ENCODE measurements at places on chromosomes 7 and 10.

GRCh38 chr7:114922652-114923402, 933 bp downstream of the MDFIC start:
- no peak for DNase-seq

DNA sequence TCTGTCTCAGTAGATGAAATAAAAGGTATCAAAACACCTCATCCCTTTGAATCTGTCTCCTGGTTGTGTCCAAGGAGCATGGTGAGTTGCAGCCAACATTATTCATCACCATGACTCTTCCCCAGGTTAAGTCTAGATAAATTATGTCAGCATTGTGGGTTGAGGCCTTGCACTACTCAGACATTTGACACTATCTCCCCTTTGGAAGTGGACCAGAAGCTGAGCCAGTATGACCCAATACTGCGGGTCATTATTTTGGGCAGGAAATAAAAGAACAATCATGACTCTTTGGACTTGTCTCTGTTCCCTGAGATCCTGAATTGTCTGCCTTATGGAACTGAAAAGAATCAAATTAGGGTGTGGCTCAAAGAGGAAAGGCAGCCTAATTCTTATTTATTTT, 168.2 kb upstream of the FAM171A1 start:
- DNase-seq, result no peak

DNA sequence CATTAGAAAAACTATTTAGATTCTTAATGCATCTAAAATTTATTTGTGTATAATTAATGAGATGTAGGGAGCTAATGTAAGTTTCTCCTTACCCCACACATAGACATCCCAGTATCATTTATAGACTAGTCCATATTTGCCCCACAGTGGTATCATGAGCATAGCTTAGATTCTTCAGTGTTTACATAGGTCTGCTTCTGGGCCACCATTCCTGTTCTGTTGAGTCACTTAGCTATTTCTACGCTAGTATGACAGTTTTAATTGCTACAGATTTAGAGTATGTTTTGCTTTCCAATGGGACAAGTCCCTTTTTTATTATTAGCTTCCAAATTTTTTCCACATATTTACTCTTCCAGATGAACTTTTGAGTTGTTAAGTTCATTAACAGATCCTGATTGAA, 69.4 kb downstream of the MCMBP start:
- no peak for DNase-seq

GRCh38 chr7:79051915-79052314, 401.6 kb downstream of the MAGI2 start:
- DNase-seq, result peak; percentile 27

DNA sequence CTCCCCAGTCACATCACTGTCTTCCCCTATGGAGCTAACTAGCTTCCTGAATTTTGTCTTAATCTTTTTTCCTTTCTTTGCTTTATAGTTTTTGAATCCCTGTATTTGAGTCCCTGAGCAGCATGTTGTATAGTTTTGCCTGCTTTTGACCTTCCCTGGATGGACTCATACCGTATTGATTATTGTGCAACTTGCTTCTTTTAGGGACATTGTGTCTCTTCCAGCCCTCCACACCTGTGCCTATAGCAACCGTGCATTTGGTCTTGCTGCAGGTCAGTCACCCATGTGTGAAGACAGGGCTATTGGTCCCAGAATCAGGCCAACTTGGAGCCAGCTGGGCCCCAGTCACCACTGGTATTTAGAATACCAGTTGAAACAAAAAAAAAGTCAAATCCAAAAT, 158.9 kb upstream of the ADCY1 start:
- DNase-seq, result no peak

GRCh38 chr7:8440670-8441069, 7.3 kb downstream of the NXPH1 start:
- no peak for DNase-seq

DNA sequence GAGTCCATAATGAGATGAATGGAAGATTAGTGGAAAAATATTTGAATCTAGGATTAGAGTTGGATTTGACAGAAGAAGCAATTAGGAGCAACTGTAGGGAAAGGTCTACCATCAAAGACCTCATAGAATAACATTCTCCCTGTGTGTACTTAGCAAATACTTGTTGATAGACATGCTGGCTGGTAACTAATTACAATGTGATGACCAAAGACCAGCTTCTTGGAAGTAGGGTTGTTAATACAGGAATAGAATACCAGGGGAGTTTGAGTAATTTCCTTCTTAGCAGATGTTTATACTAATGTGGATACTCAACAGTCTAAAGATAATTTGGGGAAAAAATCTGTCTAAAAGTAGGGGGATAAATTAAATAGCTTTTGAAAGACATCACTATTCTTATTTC, 357.5 kb upstream of the BMPER start:
- no peak for DNase-seq

GRCh38 chr7:141118767-141119166, 44.9 kb downstream of the TMEM178B start:
- DNase-seq, result no peak

DNA sequence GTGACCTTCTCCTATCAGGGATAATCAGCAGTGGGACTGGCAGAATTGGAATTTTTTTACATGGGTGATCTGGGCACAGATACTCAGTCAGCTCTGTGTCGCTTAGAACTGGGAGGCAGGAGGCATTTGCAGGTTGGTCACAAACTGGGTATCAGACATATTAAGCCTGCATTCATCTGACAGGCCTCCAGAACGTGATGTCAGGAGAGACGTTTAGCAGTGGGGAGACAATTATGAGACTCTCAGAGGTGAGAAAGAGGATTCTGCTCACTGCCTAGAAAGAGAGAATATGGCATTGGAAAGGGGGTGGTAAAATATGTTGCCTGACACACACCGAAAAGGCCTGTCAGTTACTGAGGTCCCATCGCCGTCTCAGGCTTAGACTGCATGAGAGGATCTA, 717.6 kb upstream of the GALNT17 start:
- no peak for DNase-seq
